B cell (primary cell): ENCODE measurements at places on chromosomes 16 and 17.

GRCh38 chr17:78092794-78093324 lies 35.7 kb downstream of the TMC6 start:
- DNase-seq: no peak

DNA sequence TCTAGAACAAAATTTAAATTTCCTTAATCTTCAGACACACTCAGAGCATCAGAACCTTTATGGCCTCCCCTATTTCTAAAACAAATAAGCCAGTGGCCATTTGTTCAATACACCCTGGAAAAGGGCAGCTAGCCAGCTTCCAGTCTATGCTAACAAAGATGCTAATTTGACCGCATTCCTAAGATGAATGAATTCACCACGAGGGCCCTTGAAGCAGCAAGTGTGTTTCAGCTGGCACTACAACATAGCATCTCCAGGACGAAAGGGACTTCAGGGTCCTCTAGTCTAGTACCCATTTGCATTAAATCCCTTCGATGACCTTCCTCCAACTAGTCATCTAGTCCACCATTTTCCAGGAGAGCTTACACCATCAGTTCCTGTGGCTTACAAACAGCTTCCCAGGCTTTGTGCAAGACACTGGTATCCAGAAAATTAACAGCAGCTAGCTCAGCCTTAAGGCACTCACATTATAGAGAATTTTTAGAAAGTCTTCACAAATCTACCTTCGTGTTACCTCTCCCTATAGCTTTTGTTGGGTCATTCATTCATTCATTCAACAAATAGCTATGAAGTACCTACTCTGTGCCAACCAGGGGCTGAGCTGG lies 10.9 kb downstream of the KRT37 start:
- DNase-seq: no peak

DNA sequence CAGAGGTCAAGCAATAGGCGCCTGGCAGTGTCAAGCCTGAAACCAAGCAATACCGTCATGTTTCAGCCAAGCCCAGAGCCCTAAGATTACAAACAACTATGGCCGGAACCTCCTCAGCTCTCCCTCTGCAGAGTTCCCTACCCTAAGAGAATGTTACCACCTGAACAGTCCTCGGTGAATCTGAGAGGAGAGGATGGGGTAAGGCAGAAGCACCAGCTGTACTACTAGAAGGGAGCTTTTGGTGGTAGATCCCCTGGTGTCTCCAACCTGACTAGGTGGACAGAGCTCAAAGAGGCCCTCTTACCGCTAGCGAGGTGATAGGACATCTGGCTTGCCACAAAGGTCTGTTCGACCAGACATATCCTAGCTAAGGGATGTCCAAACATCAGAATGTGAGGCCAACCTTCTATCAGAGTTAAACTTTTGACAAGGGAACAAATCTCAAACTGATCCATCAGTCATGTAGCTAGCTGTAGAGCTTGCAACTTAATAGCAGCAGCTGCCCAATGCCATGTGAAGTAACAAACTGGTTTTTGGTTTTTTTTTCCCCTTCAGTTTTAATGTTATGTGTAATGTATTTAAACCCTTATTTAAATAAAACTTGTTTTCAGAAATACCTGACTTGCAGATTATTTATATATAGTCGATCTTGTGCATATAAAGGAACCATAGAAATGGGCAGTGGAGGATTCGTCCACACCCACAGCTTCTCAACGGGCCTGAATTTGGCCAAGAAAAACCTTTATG lies 2.5 kb downstream of the EIF1 start:
- DNase-seq: peak; percentile 58

GRCh38 chr17:77323413-77324171 lies 182.8 kb downstream of the SEC14L1 start:
- peak; percentile 76 for DNase-seq
